ENCODE measurements at places on chromosomes 4 and X. TPM values are rescaled to one million over a fixed set of nuclear protein-coding genes. Genes with fewer than 3 reads are reported as not detected.

MUC7 gene
- not detected for total RNA-seq

CFAP99 gene
- under 0.01 TPM for total RNA-seq

BCOR gene
- 34.2 TPM for total RNA-seq

GNL3L gene
- 56.6 TPM for total RNA-seq

CENPI gene
- total RNA-seq, result 35.6 TPM

GAGE1 gene
- not detected for total RNA-seq

PCDH7 gene
- total RNA-seq, result 10.3 TPM

SH3TC1 gene
- total RNA-seq, result 65.9 TPM

SLC30A9 gene
- total RNA-seq, result 79.6 TPM

TXK gene
- 0.15 TPM for total RNA-seq

CLIC2 gene
- 0.15 TPM for total RNA-seq

NDP gene
- total RNA-seq, result 0.69 TPM

TMEM131L gene
- 18.3 TPM for total RNA-seq

SLC6A14 gene
- not detected for total RNA-seq

Measured in melanocyte of skin (primary cell).